Inflammatory macrophage (primary cell): ENCODE measurements at places on chromosomes 7 and 10.

DNA sequence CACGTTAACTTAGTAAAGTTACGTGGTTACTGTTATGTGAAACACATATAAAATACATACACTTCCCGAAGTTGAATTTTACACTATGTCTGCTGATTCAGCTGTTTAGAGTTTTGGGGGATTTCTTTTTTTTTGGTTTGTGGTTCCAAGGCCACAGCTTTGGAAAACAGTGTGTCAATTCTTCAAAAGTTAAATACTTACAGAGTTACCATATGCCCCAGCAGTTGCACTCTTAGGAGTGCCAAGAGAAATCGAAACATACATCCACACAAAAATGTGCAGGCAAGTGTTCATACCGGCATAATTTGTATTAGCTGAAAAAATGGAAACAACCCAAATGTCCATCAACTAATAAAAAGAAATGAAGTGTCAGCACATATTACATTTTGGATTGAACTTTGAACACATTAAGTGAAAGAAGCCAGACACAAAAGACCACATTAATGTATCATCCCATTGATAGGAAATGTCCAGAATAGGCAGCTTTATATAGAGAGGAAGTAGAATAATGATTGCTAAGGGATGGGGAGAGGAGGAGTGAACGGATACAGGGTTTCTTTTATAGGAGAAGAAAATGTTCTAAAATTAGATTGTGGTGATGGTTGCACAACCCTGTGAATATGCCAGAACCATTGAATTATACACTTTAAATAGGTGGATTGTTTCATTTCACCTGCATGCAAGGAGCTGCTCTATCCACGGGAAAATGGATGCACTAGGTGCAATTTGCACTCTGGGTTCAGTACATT is 17.6 kb downstream of the APBB1IP start:
- no peak for DNase-seq

GRCh38 chr10:30974773-30975415 is 56.8 kb downstream of the ZNF438 start:
- DNase-seq: peak; percentile 10

GRCh38 chr10:71737834-71738197 is 18.2 kb upstream of the C10orf105 start:
- DNase-seq: peak; percentile 79

- no peak for DNase-seq
These were observed 20.6 kb downstream of the SORBS1 start for GRCh38 chr10:95540514-95541052.
